ENCODE measurements at places on chromosomes 11 and 22. TPM values are rescaled to one million over a fixed set of nuclear protein-coding genes. Genes with fewer than 3 reads are reported as not detected.

ZP1 gene
- not detected for total RNA-seq

TRIM49 gene
- total RNA-seq = not detected

SLC17A6 gene
- not detected for total RNA-seq

OR52A1 gene
- not detected for total RNA-seq

KIF18A gene
- 2.4 TPM for total RNA-seq

RCOR2 gene
- 0.18 TPM for total RNA-seq

CRYBA4 gene
- total RNA-seq = not detected

MS4A3 gene
- not detected for total RNA-seq

SLC22A8 gene
- total RNA-seq = not detected

EXPH5 gene
- 34.9 TPM for total RNA-seq

MS4A6E gene
- total RNA-seq = not detected

TPBGL gene
- total RNA-seq = 0.47 TPM

STK33 gene
- total RNA-seq = 17.3 TPM

NPAS4 gene
- not detected for total RNA-seq

Data from lower lobe of right lung (tissue), 2 donors.